Type B pancreatic cell (in vitro differentiated cells): ENCODE measurements at places on chromosomes 1 and 21. TPM values are rescaled to one million over a fixed set of nuclear protein-coding genes. Genes with fewer than 3 reads are reported as not detected.

Gene COL8A2
- total RNA-seq, result 0.14 and 2.5 TPM in 2 replicates

Gene KIF21B
- 0.79 and 7.6 TPM in 2 replicates for total RNA-seq

Gene DDAH1
- 27.7 and 28.6 TPM in 2 replicates for total RNA-seq

Gene CASP9
- 13.1 and 13.5 TPM in 2 replicates for total RNA-seq

Gene ADCY10
- 0.14 and 0.39 TPM in 2 replicates for total RNA-seq

Gene ZBTB8B
- total RNA-seq, result 0.74 and 1.9 TPM in 2 replicates

Gene TRNP1
- 39.2 and 52.3 TPM in 2 replicates for total RNA-seq

Gene ETNK2
- 7.3 and 10.0 TPM in 2 replicates for total RNA-seq

Gene ADGRL4
- total RNA-seq, result 0.56 TPM in 1 of 2 replicates, not detected in the other

Gene VSIG8
- total RNA-seq, result not detected in 2 replicates

Gene KRTAP20-3
- not detected in 2 replicates for total RNA-seq

Gene FAM72B
- 2.8 and 4.9 TPM in 2 replicates for total RNA-seq

Gene OLFML3
- total RNA-seq, result 7.5 and 30.5 TPM in 2 replicates

Gene MFN2
- 71.4 and 72.3 TPM in 2 replicates for total RNA-seq

Gene FAM110D
- 0.38 and 1.4 TPM in 2 replicates for total RNA-seq

Gene ARL8A
- total RNA-seq, result 58.6 and 69.1 TPM in 2 replicates

Gene SFN
- total RNA-seq, result 27.7 and 86.8 TPM in 2 replicates

Gene NBPF6
- total RNA-seq, result not detected in 2 replicates

Gene SYPL2
- 0.33 and 0.58 TPM in 2 replicates for total RNA-seq

Gene KDF1
- total RNA-seq, result 12.2 and 26.9 TPM in 2 replicates

Gene NVL
- 30.2 and 46.7 TPM in 2 replicates for total RNA-seq

Gene MLLT11
- 9.0 and 17.0 TPM in 2 replicates for total RNA-seq

Gene FLG2
- total RNA-seq, result not detected in 2 replicates

Gene OR2T29
- not detected in 2 replicates for total RNA-seq

Gene NBPF4
- total RNA-seq, result 0.10 TPM in 1 of 2 replicates, not detected in the other

Gene COL6A2
- total RNA-seq, result 23.8 and 114 TPM in 2 replicates

Gene UBE2Q1
- 69.1 and 73.9 TPM in 2 replicates for total RNA-seq

Gene DMBX1
- total RNA-seq, result 0.10 TPM in 1 of 2 replicates, not detected in the other

Gene FCRLB
- total RNA-seq, result 0.45 and 0.82 TPM in 2 replicates

Gene HENMT1
- total RNA-seq, result 6.9 and 11.5 TPM in 2 replicates

Gene C1orf210
- 9.9 and 17.2 TPM in 2 replicates for total RNA-seq

Gene SLX9
- 25.6 and 33.3 TPM in 2 replicates for total RNA-seq

Gene SLC45A1
- 0.67 and 2.7 TPM in 2 replicates for total RNA-seq

Gene NBPF20
- total RNA-seq, result 2.0 and 4.3 TPM in 2 replicates

Gene TTC24
- not detected in 2 replicates for total RNA-seq

Gene LAD1
- total RNA-seq, result 41.2 and 79.5 TPM in 2 replicates

Gene CBR3
- 1.0 and 1.6 TPM in 2 replicates for total RNA-seq

Gene HSPB7
- total RNA-seq, result 0.48 and 0.64 TPM in 2 replicates

Gene MOV10
- total RNA-seq, result 113 and 128 TPM in 2 replicates

Gene TLR5
- total RNA-seq, result 2.8 and 4.2 TPM in 2 replicates

Gene BGLAP
- 0.64 and 3.1 TPM in 2 replicates for total RNA-seq

Gene LRRC71
- 0.58 TPM in 1 of 2 replicates, not detected in the other for total RNA-seq

Gene DDR2
- 1.8 and 54.4 TPM in 2 replicates for total RNA-seq

Gene FCRL1
- not detected in 2 replicates for total RNA-seq

Gene DISP3
- 4.7 and 4.8 TPM in 2 replicates for total RNA-seq
